ENCODE measurements at places on chromosomes 4 and X.

DNA sequence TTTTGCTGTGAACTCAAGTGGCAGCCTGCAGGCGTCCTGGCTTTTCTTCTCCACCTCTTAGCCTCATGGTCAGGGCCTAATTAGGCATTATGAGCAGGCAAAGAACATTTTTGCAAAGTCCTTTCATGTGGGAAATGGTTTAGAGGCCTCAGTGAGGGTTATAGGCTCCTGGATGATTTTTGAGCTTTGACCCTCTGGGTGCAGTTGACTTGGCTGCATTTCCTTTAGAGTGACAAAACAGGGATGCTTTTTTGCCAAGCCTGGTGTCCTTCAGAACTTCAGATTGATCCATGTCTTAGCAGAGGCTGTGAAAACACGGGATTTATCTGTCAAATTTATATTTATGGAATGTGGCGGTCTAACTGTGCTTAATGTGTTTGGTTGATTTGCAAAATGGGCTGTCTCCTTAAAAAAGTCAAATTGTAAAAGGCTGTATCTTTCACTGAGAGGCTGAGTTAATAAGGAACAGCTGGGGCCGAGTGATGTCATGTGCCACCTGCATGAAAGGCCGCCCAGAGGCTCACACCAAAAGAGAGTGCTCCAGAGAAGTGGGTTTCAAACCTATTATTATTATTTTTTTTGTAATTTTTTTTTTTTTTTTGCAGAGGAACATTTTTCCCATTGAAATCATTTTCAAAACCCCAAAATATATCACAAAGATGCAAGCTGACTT lies 192.2 kb upstream of the ARX start:
- DNase-seq: no peak

- DNase-seq: no peak
Observed at GRCh38 chr4:33400504-33400903, 2680.3 kb downstream of the PCDH7 start.

DNA sequence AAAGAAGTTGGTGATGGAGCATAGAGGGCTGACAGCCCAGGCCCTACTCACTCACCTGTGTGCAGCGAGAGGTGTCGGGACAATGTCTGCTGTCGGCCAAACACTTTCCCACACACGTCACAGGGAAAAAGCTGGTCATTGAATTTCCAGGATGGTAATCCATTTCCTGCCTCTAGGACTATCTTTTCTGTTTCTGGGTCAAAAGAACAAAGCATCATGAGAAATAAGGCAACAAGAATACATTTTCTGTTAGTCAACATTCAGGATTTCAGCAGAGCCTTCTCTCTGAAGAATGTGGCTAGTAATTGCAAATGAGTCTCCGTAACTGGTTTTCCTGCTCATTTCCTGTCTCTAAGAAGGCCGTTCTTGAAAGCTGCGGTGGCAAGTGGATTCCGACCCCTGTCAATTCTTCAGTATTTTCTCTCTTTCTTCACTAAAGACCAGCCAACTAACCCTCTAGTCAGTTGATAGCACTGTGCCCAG lies 99.4 kb downstream of the C4orf51 start:
- no peak for DNase-seq

DNA sequence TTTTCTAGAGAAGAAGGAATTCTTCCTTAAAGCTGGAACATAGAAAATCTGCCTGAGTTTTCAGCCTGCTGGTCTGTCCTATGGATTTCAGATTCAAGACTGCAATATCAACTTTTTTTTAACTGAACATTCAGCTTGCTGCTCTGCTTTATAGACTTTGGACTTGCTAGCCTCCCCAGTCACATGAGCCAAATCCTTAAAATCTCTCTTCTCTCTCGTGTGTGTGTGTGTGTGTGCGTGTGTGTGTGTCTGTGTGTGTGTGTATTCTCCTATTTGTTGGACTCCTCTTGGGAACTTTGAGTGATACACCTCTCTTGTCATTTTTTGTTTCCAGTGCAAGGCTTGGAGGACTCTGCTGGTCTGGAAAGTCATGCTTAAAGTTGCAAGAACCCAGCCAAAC lies 6.8 kb upstream of the TBC1D19 start:
- DNase-seq: no peak

GRCh38 chr4:42618023-42618422 lies 38.9 kb downstream of the ATP8A1 start:
- no peak for DNase-seq

GRCh38 chrX:130330706-130331105 lies 9.0 kb upstream of the SLC25A14 start:
- no peak for DNase-seq

GRCh38 chr4:153004081-153004850 lies 68.1 kb downstream of the FHDC1 start:
- DNase-seq: no peak
